ENCODE measurements at places on chromosomes 2 and 18. TPM values are rescaled to one million over a fixed set of nuclear protein-coding genes. Genes with fewer than 3 reads are reported as not detected.

ABCB11 gene
- not detected for total RNA-seq

OTOS gene
- total RNA-seq: not detected

SERPINB4 gene
- not detected for total RNA-seq

GAL3ST2 gene
- not detected for total RNA-seq

TUBA4B gene
- total RNA-seq: not detected

TTL gene
- total RNA-seq: 44.7 TPM

DOCK10 gene
- total RNA-seq: 63.6 TPM

OXER1 gene
- total RNA-seq: not detected

HS6ST1 gene
- 29.9 TPM for total RNA-seq

ADCYAP1 gene
- not detected for total RNA-seq

MC4R gene
- 0.28 TPM for total RNA-seq

IL1B gene
- 3.6 TPM for total RNA-seq

TMEM200C gene
- 1.7 TPM for total RNA-seq

SEPTIN10 gene
- total RNA-seq: 83.9 TPM

TCF23 gene
- not detected for total RNA-seq

PDE1A gene
- total RNA-seq: 0.90 TPM
